ENCODE measurements at places on chromosomes 11 and 22.

DNA sequence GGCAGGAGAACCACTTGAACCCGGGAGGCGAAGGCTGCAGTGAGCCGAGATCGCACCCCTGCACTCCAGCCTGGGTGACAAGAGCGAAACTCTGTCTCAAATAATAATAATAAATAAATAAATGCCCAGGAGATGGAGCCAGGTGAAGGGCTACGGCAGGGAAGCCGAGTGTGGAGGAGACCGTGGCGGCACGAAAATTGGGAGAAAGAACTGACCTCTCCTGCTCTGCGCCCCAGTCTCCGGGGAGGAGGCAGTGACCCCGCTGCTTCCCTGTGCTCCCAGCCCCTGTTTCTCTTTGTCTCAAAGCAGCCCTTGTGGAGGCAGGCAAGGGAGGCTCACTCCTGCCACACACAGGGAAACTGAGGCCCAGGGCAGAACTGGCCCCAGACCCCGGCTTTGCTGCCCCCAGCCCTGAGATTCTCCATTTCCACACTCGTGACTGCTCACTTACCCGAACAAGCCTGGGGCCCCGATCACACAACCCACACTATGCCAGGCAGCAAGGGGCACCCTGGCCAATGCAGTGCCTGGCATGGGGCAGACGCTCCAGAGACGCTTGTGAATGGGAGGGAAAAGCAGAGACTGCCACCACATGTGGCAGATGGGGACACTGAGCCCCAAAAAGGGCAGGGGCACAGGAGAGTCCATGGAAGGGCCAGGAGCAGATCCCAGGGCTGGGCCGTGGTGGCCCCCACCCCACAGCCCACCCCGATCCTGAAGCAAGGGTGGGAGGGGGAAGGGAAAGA is 80.4 kb upstream of the PRR5 start:
- DNase-seq: no peak

- no peak for DNase-seq
Measured at GRCh38 chr11:119332111-119332765, 2.1 kb upstream of the RNF26 start.

- DNase-seq: no peak
Measured at GRCh38 chr22:50150161-50151129, 20.1 kb upstream of the PANX2 start.

- no peak for DNase-seq
Measured at GRCh38 chr11:116932181-116932580, 94.8 kb upstream of the APOA1 start.

DNA sequence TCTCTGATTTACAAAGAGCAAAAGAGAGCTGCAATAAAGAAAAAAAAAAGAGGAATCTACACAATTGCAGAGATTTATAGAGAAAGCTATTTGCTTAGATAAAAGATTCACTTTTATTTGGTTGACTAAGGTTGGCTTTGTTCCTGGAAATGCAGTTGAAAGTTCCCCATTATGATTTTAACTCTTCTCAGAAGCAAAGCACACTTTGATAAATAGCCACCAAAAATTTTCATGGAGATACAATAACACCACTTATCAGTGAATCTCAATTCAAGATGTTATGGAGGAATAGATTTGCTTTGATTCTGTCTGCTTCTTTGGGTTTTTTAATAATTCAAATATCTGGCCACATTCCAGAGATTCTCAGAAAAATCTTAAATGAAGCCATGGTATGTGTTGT is 88.5 kb upstream of the ANO3 start:
- no peak for DNase-seq

- DNase-seq: no peak
Measured at GRCh38 chr11:134392953-134393615, 19.0 kb downstream of the B3GAT1 start.

GRCh38 chr11:58923300-58923788 is 15.9 kb upstream of the GLYATL1 start:
- peak; percentile 73 for DNase-seq

- no peak for DNase-seq
Measured at GRCh38 chr22:19619144-19620009, 94.9 kb upstream of the SEPTIN5 start.

DNA sequence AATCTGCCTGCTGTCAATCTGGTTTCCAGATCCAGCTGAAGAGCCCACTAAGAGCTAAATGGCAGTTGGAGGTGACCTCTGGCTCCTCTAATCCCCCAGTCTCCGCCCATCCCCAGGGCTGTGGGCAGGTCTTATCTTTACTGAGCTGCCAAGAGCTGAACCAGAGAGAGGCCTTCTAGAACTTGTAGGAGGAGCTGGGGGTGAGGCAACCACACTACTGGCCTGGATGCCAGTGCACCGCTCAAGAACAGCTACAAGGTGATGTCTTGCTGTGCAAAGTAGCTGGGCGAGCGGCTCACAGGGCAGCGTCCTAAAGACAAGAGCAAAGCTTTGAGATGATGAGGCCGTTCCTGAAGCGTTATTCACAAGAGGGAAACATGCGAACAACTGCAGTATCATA is 374.6 kb downstream of the CTTN start:
- DNase-seq: no peak

GRCh38 chr11:14645015-14645912 is 1.7 kb downstream of the PDE3B start:
- DNase-seq: no peak

- no peak for DNase-seq
Measured at GRCh38 chr22:24156141-24156912, 25.0 kb upstream of the SUSD2 start.

GRCh38 chr11:112024773-112025678 is at the start of gene DLAT:
TSS of gene DLAT (plus strand) at chr11:112025408. CDS start at chr11:112025473, 65 bp downstream.
- DNase-seq: peak; percentile 84

DNA sequence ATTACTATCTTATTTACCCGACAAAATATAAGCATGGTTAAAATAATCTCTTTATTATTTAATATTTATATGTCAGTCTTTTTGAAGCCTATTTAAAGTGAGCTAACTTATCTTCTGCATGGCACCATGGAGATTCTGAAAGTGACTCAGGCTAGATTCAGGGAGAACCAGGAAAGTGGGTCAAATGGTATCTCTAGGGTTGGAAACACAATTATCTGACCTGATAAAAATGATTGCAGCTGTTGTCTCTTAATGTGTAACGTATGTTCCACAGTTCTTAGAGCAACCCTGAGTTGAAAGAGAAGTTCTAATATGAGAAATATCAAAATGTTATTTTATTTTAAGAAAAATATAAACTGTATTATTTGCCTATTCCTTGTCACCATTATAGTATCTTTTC is 143.1 kb upstream of the CARD18 start:
- DNase-seq: no peak
